NCI-H2029 treated with DMSO at 0.1 percent for 48 hours (cell line): ENCODE measurements at places on chromosomes 2 and 18.

GRCh38 chr18:51543658-51544155 lies 346.2 kb upstream of the MEX3C start:
- no peak for DNase-seq

DNA sequence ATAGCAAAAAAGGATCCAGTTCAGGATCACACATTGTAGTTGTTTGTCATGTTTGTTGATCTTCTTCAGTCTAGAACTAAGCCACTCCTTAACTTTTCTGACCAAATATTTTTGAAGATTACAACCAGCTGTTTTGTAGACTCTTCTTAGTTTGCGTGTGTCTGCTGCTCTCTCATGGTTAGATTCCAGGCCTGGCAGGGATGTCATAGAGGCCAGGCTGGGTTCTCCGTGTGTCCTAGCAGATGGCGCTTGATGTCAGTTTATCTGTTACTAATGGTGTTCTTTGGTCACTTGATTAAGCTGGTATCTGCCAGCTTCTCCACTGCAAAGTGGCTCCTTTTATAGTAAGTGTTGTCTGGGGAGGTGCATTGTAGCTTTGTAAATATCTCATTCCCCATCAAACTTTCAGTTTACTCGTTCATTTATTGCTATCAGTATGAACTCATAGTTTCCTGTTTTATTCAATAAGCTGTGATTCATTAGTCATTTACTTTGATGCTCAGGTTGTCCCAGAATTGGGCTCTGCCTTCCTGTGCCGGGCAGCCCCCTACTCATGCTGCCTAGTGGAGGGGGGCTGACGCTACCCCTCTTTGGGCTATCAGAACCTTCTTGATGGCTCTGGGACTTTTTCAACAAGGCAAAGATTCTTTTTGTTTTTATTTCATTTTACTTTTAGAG lies 42.1 kb downstream of the GRHL1 start:
- no peak for DNase-seq

GRCh38 chr2:176078541-176079284 lies 5.0 kb downstream of the EVX2 start:
- no peak for DNase-seq

DNA sequence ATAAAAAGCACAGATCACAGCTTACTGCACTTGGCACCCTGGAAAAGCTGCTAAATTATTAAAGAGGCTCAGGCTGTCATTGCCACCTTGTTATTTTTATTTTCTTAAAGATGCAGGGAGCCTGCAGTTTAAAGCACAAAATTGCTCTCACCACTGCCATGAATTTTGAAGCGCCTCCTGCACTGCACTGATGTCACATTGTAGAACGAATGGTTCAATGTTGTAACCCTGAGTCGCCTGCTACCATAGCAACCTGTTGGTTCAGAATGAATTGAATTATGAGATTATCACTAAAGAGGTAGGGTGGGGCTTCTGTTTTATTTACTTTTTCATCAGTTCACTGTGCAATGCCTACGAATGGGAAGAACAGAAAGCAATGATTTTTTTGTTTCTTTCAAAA lies 16.5 kb downstream of the SCG2 start:
- peak; percentile 89 for DNase-seq
